ENCODE measurements at places on chromosomes 11 and 22.

DNA sequence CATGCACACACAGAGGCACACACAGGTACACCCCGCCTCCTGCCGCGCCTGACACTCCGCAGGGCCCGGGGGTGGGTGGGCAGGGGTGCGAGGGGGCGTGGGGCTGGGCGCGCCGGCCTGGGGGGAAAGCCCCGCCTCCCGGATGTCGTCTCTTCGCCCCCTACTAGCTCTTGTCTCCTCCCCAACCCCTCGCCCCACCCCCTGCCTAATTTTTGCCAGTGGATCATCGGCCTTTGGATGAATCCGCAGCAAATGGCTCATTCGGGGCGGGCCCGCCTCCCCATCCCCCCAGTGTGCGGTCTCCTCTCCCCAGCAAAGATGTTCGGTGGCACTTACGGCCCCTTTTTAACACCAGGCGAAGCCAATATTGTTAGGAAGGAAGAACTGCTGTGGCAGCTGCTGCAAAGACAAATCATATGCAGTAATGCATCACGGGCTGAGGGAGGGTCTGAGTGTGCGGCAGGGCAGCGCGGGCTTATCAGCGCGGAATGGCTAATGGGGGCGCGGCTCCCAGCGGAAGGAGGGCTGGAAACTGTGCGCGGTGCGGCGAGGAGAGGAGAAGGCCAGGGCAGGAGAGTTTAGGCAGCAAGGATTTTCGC is 13.4 kb upstream of the NECTIN1 start:
- no peak for DNase-seq

DNA sequence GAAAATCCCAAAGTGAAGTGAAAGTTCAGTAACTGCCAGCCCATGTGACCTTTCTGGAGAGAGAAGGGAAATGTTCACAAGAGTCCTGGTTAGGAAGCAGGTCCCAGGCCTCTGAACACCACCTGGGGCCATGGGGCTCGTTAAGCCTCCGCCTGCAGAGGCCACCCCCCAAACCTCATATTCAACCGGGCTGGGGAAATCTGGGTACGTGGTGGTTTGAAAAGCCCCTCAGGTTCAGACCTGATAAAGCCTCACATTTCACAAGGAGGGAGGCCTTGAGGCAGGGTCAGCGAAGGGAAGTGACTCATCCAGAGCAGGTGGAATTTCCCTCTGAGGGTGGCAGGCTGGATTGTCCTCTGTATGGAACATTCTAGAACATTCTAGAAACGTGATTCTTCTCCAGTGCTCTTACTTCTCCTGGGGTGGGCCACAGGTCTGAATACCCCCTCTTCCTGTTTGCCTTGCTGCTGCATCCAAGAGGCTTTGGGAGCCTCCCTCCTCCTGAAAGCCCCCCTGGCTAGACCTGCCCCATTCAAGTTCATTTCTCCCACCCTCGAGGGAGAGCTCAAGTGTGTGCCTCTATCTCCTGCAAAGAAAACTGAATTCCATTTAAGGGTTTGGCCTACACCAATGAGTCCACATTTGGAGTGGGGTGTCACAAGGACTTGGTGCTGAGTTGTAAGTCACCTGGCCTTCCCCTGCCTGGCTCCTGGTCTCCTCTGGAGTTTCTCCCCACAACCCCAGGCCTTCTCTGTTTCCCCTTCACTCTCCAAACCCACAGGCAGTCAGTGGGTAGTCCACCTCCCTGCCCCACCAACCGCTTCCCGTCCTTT is 6.3 kb downstream of the FXYD2 start:
- DNase-seq = no peak

DNA sequence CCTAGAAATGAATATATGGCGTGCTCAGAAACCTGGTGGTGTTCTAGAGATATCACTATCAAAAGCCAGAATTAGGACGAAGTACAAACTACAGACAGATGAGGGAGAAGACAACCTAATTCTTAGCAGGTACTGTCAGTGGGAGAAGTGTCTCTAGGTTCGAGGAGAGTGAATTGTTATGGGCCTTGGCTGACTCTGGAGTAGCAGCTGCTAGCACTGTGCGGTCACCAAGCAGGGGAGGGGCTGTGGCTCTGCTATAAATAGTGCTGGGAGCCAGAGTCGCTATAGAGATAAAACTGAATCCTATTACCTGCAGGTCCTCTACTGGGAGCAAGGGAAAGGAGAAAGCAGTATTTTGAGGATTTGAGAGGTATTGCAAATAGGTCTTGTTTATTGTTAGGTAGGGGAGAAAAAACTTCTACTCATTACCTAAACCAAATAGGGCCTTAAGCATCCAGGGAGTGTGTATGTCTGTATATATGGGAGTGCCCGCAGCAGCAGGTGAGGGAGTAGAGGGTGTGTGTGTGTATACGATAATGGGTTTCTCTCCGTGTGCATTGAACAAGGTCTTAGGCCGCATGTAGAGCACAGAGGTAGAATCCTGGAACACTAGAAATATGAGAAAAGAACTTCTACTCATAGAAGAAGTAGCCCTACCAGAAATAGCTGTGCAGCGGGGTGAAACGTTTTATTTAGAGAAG is 2.2 kb downstream of the MADD start:
- DNase-seq = no peak

DNA sequence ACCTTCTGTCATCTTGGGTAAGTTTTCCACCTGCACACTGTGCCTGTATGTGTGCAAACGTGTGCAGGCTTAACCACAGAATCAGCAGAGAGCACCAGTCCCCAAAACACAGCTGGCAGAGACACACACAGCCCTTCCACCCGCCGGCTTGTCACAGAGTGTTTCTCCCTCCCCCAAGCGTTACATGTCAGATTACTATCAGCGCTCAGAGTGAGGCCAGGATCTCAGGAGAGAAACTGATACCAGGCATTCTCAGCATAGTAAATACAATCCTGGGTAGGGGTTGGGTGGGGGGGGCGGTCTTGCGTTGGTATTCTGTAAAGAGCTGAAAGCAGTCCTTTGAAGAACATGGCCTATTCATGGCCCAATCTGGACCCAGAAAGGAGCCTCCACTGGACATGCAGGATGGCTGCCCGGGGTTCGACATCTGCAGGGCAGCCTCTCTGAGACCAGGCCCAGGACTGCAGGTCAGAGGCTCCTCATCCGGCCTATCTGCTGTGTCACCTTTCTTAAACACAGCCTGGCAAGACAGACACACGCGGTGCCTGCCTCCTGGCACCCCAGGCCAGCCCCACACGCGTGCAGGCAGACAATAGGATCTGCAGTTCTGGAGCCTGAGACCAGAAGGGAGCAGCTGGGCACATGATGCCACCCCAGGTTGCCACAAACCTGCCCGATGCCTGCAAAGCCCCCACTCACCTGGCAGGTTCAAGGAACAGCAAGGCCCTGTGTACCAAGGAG is 1.7 kb downstream of the OSBPL5 start:
- no peak for DNase-seq

GRCh38 chr11:34870548-34871196 is 45.5 kb downstream of the APIP start:
- DNase-seq = no peak

DNA sequence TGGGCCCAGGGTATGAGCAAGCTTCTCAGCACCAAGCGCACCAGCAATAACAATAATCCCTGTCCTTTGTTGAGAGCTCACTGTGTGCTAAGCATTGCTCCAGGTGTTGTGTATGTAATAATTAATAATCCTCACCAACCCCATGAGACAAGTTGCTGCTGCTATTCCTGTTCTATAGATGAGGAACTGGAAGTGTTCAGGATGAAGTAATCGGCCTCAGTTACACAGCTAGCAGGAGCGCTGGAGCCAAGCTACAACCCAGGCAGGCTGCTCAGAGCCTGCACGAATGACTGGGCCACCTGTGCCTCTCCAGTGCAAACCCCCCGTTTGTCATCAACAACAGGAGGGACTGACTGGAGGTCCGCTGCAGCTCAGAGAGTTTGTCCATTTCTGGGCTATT is 35.2 kb upstream of the CECR2 start:
- DNase-seq = no peak

- no peak for DNase-seq
Measured at GRCh38 chr22:46763051-46763705, 728 bp downstream of the TBC1D22A start.

DNA sequence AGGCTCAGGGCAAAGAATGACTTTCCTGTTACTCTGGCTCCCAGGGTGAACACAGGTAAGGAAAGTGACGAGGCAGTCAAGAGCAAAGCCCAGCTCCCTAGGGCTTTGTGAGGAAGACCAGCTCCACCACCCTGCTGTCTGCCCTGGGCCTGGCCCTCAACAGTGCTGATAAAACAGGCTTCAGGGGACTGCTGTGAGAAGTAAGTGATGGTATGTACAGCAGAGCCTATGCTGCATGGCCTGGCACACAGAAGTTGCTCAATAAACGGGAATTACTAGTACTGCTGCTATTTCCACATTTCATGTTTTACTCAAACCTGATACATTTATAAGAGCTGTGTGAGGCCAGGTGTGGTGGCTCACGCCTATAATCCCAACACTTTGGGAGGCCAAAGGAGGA is 50.3 kb downstream of the MICAL3 start:
- no peak for DNase-seq

DNA sequence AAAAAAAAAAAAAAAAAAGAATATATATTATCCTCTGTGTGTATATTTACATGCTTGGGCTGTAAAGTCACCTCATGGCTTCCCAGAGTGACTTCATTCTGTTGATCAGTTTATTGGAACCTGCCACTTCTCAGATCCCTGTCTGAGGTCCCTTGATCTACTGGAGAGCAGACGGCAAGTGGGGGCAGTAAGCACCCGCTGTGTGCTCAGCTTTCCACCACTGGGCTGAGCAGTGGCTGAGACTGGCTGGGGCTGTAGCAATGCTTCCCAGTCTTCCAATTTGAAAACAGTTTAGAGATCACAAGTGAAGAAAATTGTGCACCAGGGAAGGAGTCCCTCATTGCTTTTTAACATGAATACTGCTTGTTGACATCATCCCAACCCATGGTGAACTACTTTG is 6.9 kb upstream of the RBM4B start:
- DNase-seq = no peak

GRCh38 chr11:48020092-48020755 is 39.9 kb downstream of the PTPRJ start:
- no peak for DNase-seq

DNA sequence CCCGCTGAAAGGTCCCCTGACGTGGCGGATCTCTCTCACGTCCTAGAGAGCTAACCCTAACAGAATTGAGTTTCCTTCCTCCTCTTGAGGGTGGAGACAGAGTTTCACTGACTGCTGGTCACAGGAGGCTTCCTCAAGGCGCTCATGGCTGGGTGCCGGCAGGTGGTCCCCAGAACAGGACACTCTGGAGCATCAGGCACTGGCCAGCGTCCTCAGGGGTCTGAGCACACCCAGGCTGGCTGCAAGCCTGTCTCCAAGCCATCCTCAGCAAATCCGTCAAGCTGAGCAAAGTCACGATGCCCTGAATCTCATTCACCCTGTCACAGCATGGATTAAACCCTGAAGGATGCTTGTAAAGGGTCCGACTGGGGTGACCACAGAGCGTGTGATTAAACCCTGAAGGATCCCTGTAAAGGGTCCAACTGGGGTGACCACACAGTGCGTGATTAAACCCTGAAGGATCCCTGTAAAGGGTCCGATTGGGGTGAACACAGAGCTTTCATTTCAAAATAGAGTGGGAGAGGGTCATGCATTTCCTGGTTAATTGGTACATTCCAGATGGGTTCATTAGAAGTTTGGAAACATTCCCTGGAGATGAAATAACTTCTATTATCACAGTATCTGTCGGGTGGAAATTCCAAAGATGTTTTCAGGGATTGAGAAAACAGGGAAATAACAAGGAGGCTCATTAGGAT is 473.0 kb downstream of the BRD1 start:
- DNase-seq = no peak

- DNase-seq = no peak
Measured at GRCh38 chr11:45024846-45025588, 74.3 kb upstream of the TP53I11 start.

DNA sequence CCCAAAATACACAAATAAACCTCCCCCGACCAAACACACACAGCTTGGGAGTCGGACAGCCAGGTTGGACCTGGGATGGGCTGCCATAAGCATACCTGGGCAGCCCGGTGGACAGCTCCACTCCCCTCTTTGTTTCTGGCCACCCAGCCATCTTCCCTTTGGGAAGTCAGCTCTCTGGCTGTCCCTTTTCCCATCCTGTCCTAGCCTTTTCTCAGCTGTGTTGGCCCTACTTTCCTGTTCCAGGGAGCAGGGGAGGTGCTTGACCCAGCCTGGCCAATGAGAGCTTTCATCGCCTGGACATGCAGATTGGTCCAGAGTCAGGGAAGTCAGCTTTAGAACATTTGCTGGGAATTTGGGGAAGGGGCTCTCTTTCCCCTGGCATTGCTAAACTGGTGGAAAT is 68.7 kb upstream of the NECTIN1 start:
- no peak for DNase-seq

DNA sequence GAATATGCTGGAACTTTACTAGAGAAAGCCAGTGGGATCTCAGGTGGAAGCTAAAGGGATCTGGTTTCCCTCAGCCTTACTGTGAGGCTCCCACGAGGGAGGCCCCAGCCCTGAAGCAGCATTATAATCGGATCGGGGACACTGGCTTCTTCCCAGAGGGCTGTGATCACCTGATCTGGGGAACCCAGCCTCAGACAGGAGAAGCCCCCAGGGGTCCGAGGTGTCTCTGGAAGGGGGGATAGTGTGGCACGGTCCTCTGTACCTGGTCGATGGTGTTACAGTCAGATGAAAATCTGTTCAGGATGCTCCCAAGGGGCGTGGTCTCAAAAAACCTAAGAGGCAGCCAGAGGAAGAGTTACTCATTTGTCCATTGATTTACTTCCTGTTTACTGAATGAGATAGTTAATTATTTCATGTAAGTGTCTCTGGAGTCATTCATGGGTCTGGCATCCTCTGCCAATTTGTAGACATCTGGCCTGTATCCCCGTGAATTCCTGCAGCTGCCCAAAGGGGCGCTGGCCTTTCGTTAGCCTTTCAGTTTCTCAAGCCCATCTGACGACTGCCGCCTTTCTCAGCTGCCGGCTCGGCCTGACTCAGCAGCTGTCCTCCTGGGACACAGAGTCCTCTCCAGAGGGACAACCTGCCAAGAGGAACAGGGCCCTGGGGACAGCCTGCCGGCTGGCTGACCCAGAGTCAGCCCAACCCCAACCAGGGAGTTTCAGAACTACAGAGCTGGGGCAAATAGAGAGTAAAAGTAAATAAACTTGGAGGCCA is 17.0 kb upstream of the KCNJ11 start:
- DNase-seq = no peak

GRCh38 chr22:45598596-45599217 is 72.9 kb upstream of the ATXN10 start:
- no peak for DNase-seq

GRCh38 chr11:14418801-14419417 is 59.9 kb upstream of the RRAS2 start:
- no peak for DNase-seq

DNA sequence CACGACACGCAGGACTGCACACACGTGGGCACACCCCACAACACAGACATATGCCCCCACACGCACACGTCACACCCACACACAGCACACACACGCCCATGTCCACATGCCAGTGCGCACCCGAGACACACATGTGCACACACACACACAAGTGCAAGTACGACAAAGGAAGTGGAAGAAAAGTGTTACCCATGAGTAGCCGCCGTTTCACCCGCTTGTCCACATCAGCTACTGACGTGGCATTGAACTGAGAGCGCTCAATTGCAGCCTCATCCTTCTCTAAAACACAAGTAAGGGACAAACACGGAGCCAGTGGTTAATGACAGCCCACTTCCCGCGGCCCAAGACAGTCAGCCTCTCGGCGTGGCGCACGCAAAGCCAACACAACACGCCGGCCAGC is 68.4 kb upstream of the TTLL12 start:
- no peak for DNase-seq

Data from HTR-8/SVneo (cell line).